CD4-positive, alpha-beta T cell treated with Interleukin-1 beta for 1 hour (primary cell): ENCODE measurements at places on chromosomes 13 and 19.
A peak's percentile ranks its signal among the peaks of the same experiment; 100 is the strongest.

DNA sequence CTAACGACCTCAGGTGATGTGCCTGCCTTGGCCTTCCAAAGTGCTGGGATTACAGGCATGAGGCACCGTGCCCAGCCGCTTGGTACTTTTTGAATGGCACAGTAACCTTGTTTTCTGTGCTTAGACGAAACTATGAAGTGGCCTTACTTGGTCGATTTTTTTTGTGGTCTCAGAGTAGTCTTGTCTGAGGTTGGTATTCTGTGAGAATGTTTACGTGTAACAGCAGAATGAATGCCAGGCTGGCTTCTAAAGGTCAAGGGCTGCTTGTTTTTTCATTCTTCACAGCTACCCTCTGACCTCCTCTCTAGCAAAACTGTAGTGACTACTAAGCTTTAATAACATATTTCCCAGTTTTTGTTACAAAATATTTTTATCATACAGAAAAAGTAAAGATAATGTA, 313.3 kb downstream of the GPC6 start:
- no peak for DNase-seq

DNA sequence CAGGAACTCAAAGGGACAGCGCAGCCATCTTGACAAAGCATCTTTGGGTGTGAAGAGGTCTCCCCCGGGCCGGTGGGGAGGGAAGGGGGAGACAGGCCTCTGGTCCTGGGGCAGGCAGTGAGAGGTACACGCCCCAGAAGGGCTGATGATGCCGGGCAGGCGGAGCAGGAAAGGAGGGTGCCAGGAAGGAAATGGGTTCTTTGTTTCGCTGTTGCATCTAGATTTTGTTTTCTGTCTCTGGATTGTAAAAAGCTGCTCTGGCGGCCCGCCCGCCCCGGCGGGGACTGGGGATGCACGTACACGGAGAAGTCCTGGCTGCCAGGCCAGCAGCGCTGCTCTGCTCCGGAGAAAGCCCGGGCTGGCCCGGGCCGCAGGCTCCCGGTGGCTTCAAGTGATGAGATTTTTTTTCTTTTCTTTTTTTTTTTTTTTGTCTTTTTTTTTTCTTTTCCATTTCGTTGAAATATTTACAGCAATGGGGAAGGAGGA, 13.2 kb upstream of the ASF1B start:
- peak; percentile 73 for DNase-seq

GRCh38 chr19:1825909-1826556, 14.0 kb upstream of the ATP8B3 start:
- DNase-seq, result peak; percentile 74

- DNase-seq, result no peak
Observed at GRCh38 chr13:67278235-67278634, 48.1 kb upstream of the PCDH9 start.

DNA sequence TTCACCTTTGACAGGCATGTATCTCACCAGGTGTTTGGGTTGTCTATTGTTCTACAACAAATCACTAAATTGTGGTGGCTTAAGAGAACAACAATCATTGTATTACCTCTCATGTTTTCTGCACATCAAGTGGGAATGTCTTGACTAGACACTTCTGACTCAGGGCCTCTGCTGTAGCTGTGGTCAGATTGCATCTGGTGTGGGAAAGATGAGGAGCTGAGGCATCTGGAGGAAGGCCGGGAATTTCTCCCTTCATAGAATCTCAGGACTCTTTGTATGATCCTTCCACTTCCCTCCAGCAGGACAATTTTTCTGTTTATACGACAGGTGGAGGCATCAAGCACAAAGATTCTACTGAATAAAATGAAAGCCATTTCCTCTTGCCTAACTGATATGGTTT, 511.8 kb upstream of the NBEA start:
- DNase-seq, result no peak

GRCh38 chr19:35031072-35031881, 1.0 kb downstream of the SCN1B start:
- DNase-seq, result no peak

GRCh38 chr13:110286833-110287819, 19.8 kb downstream of the COL4A1 start:
- no peak for DNase-seq

DNA sequence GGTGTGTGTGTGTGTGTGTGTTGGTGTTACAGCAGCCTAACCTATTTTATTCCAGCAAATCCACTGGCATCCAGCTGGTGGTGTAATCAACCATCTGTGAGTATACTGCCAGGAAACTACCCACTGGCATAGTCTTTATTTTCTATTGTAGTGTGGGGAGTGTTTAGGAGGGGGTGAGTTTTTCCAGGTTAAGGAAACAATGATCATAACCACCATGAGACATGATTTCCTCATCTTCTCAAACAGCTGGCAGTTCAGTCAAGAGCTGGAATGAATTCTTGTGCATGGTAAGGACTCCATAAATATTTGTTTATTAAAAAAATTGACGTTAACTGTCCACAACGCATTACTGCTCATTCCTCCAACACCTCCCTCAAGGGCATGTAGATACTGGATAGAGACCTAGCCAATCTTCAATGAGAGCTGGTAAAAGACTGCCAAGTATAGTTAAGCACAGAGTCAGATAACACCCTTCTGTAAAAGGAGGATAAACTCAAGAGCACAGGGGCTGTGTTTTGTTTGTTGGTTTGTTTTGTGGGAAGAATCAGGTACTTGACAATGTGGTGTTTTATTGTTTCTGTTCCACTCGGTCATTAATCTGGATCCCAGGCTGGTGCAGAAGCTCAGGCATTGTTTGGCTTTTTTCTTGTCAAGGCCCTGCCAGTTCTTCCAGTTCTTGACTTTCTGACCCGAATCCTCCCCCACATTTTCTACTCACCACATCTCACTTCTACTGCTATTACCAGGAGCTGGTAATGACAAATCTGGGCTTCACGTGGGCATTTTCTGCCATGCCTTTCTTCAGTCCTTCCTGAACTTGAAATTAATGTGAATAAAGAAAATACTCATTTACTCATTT, 31.6 kb upstream of the SLC46A3 start:
- DNase-seq, result no peak

DNA sequence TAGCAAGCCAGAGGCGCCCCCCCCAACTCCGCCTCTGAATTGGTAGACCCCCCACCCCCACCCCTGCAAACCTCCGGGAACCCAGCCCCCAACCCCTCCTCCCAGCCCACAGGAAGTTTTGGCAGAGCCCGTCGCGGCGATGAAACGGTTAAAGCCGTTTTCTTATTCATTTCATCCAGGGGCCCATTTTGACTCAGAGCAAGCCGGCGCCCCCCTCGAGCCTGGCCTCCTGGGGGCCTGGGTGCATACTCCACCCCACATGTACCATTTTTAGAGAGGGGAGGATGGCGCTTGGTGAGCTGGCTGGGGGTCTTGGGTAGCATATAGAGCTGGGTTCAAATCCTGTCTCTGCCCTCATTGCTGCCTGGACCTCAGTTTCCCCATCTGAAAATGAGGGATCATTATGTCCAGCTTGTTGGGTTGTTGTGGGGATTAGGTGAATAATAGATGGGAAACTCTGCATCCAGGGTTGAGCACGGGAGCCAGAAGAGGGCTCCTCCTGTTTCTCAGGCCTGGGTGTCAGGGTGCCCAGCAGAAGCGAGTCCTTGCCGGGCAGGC, 7.9 kb upstream of the JUNB start:
- peak; percentile 40 for DNase-seq

GRCh38 chr13:44809190-44809589, 180.1 kb downstream of the NUFIP1 start:
- DNase-seq, result no peak

DNA sequence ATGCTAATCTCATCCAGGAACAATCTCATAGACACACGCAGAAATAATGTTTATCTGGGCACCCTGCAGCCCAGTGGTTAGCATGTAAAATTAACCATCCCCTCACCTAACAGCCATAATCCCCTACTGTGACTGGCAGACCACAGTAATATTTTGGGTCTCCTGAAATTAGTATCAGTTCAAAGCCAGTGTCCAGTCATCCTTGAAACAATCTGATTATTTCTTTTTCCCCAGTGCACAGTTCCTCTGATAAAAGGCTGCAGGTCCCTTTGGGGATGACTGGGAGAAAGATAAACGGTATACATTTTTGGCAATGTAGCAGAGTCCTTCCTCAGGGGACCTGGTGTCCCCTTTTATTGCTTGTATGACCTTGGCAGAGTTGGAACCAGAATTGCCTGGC, 50.4 kb upstream of the CYSLTR2 start:
- no peak for DNase-seq
